ENCODE measurements at places on chromosomes 2 and 18.

- H3K27me3 ChIP-seq: no peaks in the 10 kb centered on the region
- no peak overlapping the region for H3K27ac ChIP-seq
- DNase-seq: no peak
- H3K36me3 ChIP-seq: no peaks in the 10 kb centered on the region
- no peak overlapping the region for H3K4me3 ChIP-seq
- H3K4me1 ChIP-seq: no peaks in the 10 kb centered on the region
These were observed 11.6 kb downstream of the CD28 start for GRCh38 chr2:203718087-203718486.

GRCh38 chr2:134320930-134321329, 67.1 kb downstream of the MGAT5 start:
- peaks cover 7% of the 10 kb centered on the region for H3K36me3 ChIP-seq
- no peaks in the 10 kb centered on the region for H3K27me3 ChIP-seq

DNA sequence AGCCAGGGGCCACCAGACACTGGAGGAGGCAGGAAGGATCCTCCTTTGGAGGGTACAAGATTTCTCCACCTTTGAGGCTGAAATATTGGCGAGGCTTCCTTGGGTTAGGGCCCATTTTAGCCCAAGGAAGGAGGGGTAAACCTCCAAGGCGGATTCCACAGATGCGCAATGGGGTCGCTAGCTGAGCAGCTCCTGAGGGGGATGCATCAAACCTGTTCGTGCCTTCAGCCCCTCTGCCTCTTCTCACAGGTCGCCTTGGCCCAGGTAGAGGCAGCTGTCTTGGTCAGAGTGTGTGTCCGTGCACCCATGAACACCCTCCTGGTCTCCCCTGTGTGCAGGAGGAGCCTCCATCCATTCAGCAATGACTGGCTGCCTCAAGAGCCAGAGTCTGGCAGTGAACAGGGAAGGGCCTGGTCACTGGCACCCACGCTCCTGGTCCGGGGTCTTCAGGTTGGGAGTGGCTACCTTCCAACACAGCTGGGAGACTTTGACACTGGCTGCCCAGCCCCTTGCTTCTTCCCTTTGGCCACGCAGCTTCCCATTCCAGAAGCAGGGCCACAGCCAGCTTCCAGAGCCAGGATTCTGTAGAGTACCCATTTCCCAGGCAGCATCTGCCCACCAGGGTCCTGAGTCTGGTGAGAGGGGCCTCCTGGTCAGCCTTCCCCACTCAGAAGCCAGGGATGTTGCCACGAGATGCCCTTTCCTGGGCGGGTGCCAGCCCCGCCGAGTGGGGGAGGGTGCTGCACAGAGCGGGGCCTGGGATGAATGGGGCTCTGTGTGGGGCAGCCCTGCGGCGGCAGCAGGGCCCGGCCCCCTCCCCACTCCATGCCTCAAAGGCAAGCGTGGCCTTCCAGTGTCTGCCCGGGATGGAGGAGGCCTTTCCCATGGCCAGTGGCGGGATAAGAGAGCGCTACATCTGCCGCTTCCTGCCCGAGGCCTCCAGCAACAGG, 95.8 kb upstream of the GPC1 start:
- DNase-seq: no peak
- H3K27ac ChIP-seq: no peak overlapping the region
- no peaks in the 10 kb centered on the region for H3K27me3 ChIP-seq
- H3K4me3 ChIP-seq: no peak overlapping the region
- no peaks in the 10 kb centered on the region for H3K36me3 ChIP-seq
- H3K4me1 ChIP-seq: no peaks in the 10 kb centered on the region

GRCh38 chr18:77897606-77898005, 648.0 kb downstream of the GALR1 start:
- no peak overlapping the region for H3K27ac ChIP-seq
- no peak for DNase-seq

GRCh38 chr2:198311020-198311419, 506.6 kb downstream of the PLCL1 start:
- H3K27ac ChIP-seq: no peak overlapping the region
- no peak overlapping the region for H3K4me3 ChIP-seq
- H3K27me3 ChIP-seq: no peaks in the 10 kb centered on the region

DNA sequence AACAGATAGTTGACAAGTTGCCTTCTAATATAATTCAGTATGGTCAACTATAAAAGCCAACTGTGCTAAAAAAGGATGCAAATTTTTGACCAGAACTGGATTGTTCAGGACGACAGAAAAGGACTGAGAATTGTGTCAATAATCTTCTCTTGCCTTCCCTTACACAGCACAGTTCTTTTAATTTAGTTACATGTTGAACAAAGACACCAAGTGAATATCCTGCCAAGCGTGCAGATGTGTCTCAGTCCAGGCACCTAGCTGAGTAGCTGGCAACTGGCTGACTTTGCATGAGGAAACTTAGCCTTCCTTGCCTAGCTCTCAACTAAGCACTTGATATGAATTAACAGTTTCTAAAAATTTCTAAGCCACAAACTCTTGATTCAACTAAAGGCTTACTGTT, 801.4 kb downstream of the BCL11A start:
- no peak overlapping the region for H3K27ac ChIP-seq
- DNase-seq: no peak
- H3K4me1 ChIP-seq: no peaks in the 10 kb centered on the region
- H3K36me3 ChIP-seq: no peaks in the 10 kb centered on the region
- no peaks in the 10 kb centered on the region for H3K27me3 ChIP-seq

- H3K4me3 ChIP-seq: no peak overlapping the region
- peaks cover 21% of the 10 kb centered on the region for H3K4me1 ChIP-seq
- no peaks in the 10 kb centered on the region for H3K36me3 ChIP-seq
- no peak for DNase-seq
- H3K27ac ChIP-seq: no peak overlapping the region
These were observed 9.4 kb upstream of the GNLY start for GRCh38 chr2:85684806-85685205.

DNA sequence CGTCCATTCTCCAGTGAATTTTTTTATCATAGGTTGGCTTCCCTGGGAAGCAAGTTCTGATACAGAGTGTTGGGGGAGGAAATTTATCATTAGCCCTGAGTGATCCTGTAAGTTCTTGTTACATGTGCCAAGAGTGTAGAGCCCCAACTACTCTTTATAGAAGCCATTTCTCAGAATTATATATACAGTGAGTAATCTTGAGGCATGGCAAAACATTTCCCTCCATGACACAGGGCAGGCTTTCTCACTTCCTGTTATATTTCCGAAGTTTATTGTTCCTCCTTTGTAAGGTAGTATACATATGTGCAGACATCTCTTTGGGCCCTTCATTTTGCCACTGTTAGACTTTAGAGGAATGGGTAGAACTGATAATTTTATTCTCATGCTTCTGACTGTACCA, 484.7 kb upstream of the NRXN1 start:
- no peaks in the 10 kb centered on the region for H3K4me1 ChIP-seq
- no peak for DNase-seq
- no peak overlapping the region for H3K27ac ChIP-seq

GRCh38 chr2:15076668-15077067, 444.2 kb downstream of the LRATD1 start:
- no peaks in the 10 kb centered on the region for H3K4me1 ChIP-seq
- no peak overlapping the region for H3K4me3 ChIP-seq
- no peaks in the 10 kb centered on the region for H3K36me3 ChIP-seq
- H3K27me3 ChIP-seq: no peaks in the 10 kb centered on the region

GRCh38 chr2:228629251-228629650, 447.8 kb upstream of the SPHKAP start:
- H3K4me1 ChIP-seq: no peaks in the 10 kb centered on the region
- no peaks in the 10 kb centered on the region for H3K36me3 ChIP-seq
- H3K4me3 ChIP-seq: no peak overlapping the region
- no peak overlapping the region for H3K27ac ChIP-seq
- no peaks in the 10 kb centered on the region for H3K27me3 ChIP-seq

DNA sequence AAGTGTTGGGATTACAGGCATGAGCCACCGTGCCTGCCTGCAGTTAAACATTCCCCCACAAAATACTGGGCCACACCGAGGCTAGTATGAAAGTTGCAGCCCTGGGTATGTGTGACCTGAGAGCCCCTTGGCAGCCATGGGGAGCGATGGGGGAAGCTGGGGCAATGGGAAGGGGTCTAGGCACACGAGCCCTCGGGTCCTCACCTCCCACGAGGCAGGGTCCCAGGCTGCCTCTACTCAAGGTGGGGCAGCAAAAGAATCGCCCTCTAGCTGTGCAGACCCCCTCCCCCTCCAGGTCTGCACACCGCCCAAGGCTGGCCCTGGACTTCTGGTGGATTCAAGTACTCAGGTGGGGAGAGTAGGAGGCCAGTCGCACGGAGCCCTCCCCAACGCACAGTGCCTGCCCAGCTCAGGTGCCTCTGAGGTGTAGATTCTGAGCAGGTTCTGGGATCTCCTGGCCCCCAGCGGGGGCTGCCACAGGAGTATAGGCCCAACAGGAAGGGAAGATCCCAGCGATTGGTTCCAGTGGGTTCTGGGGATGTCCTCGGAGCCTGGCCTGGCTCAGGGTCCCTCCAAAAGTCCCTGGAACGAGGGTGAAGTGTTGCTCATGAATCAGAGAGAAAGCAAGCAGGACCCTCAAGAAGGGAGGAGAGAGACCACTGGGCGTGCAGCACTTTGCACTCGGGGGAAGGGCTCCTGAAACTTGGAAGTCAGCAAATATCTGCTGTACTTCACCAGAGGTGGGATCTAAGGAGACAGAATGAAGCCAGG, 2.6 kb downstream of the GPR35 start:
- no peak overlapping the region for H3K27ac ChIP-seq
- H3K27me3 ChIP-seq: no peaks in the 10 kb centered on the region
- H3K4me1 ChIP-seq: no peaks in the 10 kb centered on the region
- DNase-seq: no peak
- H3K36me3 ChIP-seq: no peaks in the 10 kb centered on the region
- H3K4me3 ChIP-seq: no peak overlapping the region
